Stomach (tissue), 19 donors: ENCODE measurements at places on chromosomes 5 and 9. TPM values are rescaled to one million over a fixed set of nuclear protein-coding genes. Genes with fewer than 3 reads are reported as not detected.

Gene FOXD1
- total RNA-seq, result not detected

Gene GRAMD2B
- 47.5 TPM for total RNA-seq

Gene KCNMB1
- total RNA-seq, result 8.8 TPM

Gene LCN12
- total RNA-seq, result 0.73 TPM

DNA sequence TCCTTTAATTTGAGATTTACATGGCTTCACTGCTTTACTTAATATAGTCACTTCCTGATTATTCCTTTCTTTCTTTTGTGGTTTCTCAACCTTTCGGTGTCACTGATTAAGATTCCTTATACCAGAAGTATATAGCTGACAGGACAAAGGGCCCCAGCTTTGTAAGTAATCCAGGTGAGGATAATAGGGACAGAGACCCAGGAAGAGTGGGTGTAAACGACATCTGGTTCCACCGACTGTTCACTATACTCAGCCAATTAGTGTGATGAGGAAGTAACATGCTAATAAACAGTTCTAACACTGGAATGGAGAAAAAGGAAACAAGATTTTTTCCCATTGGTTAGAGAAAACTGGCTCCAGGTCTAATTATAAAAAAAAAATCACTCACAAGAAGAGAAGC, 286.3 kb upstream of the EFNA5 start:
- no peaks in the 10 kb centered on the region for H3K4me1 ChIP-seq
- H3K4me3 ChIP-seq, result no peak overlapping the region
- H3K36me3 ChIP-seq, result no peaks in the 10 kb centered on the region
- no peak overlapping the region for H3K27ac ChIP-seq
- DNase-seq, result no peak

GRCh38 chr9:138021251-138022056, 143.9 kb downstream of the CACNA1B start:
- no peaks in the 10 kb centered on the region for H3K36me3 ChIP-seq
- H3K27me3 ChIP-seq, result peaks cover 34% of the 10 kb centered on the region
- no peak overlapping the region for H3K27ac ChIP-seq
- no peak for DNase-seq
- peaks cover 5% of the 10 kb centered on the region for H3K4me1 ChIP-seq

DNA sequence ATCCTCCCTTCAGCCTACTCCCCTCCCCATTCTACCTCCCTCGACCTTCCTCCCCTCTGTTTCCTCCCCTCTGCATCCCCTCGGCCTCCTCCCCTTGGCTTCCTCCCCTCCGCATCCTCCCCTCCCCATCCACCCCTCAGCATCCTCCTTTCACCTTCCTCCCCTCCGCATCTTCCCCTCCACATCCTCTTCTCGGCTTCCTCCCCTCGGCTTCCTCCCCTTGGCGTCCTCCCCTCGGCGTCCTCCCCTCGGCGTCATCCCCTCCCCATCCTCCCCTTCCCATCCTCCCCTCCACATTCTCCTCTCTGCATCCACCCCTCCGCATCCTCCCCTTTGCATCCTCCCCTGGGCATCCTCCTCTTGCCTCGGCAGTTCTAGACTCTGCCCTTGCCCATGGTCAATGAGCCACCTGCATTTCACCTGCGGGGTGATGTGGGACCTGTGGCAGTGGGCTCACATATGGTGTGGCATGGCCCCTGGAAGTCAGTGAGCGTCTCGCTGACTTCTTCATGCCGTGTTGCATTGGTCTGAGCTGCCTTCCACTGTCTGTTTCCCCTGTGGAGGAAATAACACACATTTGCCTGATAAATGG, 113.0 kb downstream of the WNK2 start:
- no peak for DNase-seq
- no peaks in the 10 kb centered on the region for H3K27me3 ChIP-seq
- no peak overlapping the region for H3K27ac ChIP-seq
- peaks cover 4% of the 10 kb centered on the region for H3K4me1 ChIP-seq
- no peaks in the 10 kb centered on the region for H3K36me3 ChIP-seq
- no peak overlapping the region for H3K4me3 ChIP-seq

GRCh38 chr5:172891716-172892421, 57.8 kb downstream of the ERGIC1 start:
- peak; percentile 78 for DNase-seq
- no peak overlapping the region for H3K4me3 ChIP-seq
- H3K27ac ChIP-seq, result peak overlapping the region; percentile 66
- H3K36me3 ChIP-seq, result peaks cover 26% of the 10 kb centered on the region

GRCh38 chr5:172713113-172713808, 57.7 kb downstream of the DUSP1 start:
- no peak overlapping the region for H3K27ac ChIP-seq
- H3K27me3 ChIP-seq, result peaks cover 6% of the 10 kb centered on the region
- peaks cover 26% of the 10 kb centered on the region for H3K4me1 ChIP-seq
- no peaks in the 10 kb centered on the region for H3K36me3 ChIP-seq
- DNase-seq, result peak; percentile 79

DNA sequence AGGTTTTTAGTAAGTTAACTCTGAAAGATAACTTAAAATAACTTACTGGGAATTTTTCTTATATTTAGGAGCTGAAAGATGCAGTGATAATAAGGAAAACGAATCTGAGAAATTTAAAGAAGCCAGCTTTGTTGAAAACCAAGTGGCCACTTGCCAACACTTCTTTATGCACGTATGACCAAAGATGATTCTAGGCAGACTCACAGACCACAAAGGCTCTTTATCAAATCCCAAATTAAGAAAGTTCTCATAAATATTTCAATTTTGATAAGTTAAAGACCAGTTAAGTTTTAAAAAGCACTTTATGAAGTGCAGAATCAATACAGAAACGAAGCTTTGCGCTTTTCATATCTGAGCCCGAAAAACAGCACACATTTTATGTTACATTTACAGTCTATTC, 1.5 kb downstream of the AFF4 start:
- no peak for DNase-seq
- no peaks in the 10 kb centered on the region for H3K36me3 ChIP-seq
- peak overlapping the region; percentile 76 for H3K4me3 ChIP-seq

- no peaks in the 10 kb centered on the region for H3K36me3 ChIP-seq
- H3K27me3 ChIP-seq, result no peaks in the 10 kb centered on the region
- H3K4me1 ChIP-seq, result peaks cover 80% of the 10 kb centered on the region
- H3K4me3 ChIP-seq, result no peak overlapping the region
- DNase-seq, result peak; percentile 58
- peak overlapping the region; percentile 86 for H3K27ac ChIP-seq
Measured at GRCh38 chr9:124286292-124286931, 28.7 kb downstream of the NEK6 start.

DNA sequence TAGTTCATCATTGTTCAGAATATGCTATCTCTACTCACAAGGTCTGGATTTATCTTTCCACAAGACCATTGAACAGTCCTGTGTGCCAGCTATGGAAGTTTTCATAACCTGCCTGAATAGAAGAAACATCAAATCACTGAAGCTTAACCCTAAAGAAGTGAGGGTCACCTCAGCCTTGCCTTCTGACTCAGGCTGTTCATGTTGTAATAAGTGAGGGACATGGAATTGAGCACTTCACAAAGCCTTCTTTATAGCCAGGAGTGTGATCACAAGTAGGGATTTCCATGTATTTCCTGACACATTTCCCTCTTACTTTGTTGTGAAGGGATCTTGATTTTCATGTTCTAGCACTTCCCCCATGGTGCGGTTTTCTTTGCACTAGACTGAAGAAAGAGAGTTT, 577.5 kb upstream of the WWC1 start:
- no peaks in the 10 kb centered on the region for H3K4me1 ChIP-seq
- no peak overlapping the region for H3K4me3 ChIP-seq
- no peaks in the 10 kb centered on the region for H3K36me3 ChIP-seq
- no peak overlapping the region for H3K27ac ChIP-seq
- no peaks in the 10 kb centered on the region for H3K27me3 ChIP-seq

DNA sequence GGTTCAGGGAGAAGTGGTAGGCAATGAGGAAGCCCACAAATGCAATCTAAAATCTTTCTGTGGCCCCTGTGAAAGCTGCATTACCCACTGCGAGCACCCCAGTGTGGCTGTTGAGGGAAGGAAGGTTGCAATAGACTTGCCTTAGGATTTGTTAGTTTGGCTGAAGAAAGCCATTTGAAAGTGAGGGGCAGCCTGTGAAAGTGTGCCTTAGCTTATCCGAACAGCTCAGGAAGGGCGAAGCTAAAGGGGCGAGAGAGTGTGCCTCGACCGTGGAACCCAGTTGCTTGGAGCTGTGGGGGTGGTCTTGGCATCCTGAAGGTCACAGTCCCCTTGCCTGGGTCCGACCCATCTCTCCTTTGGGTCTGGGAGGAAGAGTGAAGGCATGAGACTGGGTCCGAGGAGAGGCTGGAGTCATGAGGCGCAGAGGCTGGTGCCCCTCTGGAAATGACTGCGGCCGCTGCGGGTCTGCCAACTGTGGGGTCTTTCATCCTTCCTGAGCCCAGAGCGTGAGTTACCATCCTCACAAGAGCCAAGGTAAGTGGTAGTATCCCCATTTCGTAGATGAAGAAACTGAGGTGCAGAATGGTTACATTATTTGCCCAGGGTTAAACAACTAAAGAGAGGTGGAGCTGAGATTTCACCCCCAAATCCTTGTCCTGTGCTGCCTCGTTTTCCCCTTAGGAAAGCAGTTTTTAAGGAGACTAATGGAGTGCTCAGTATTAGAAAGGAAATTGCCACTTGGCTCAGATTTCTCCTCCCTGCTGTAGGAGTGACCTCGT, 24.4 kb downstream of the SLC25A25 start:
- no peak for DNase-seq
- H3K27ac ChIP-seq, result peak overlapping the region; percentile 96
- no peaks in the 10 kb centered on the region for H3K27me3 ChIP-seq

- DNase-seq, result no peak
- no peaks in the 10 kb centered on the region for H3K4me1 ChIP-seq
- H3K27ac ChIP-seq, result no peak overlapping the region
- no peaks in the 10 kb centered on the region for H3K36me3 ChIP-seq
Measured at GRCh38 chr9:110886832-110887231, 151.4 kb downstream of the LPAR1 start.

- H3K27me3 ChIP-seq, result no peaks in the 10 kb centered on the region
- DNase-seq, result peak; percentile 92
- H3K36me3 ChIP-seq, result peaks cover 10% of the 10 kb centered on the region
- no peak overlapping the region for H3K27ac ChIP-seq
- peaks cover 7% of the 10 kb centered on the region for H3K4me1 ChIP-seq
Measured at GRCh38 chr5:88729084-88729828, 153.7 kb downstream of the MEF2C start.

DNA sequence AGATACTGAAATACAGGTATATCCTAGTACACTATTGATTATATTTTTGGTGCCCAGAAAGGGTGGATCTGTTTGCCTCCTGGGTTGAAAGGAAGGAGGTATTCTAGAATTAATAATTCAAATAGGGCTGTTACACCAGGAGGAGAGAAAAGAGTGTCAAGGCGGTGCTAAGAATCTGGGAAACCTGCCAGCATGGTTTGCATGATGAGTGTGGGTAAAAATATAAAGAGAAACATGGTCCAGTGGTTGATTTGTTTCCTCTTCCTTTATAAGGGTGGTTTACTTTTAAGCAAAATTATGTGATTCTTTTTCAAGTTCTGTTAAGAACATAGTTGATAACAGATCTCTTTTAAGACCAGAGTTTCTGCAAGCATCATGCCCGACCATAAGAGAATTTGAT, 69.4 kb upstream of the NFIB start:
- no peak overlapping the region for H3K4me3 ChIP-seq
- H3K36me3 ChIP-seq, result no peaks in the 10 kb centered on the region
- no peaks in the 10 kb centered on the region for H3K27me3 ChIP-seq
- H3K27ac ChIP-seq, result no peak overlapping the region
- DNase-seq, result peak; percentile 62

DNA sequence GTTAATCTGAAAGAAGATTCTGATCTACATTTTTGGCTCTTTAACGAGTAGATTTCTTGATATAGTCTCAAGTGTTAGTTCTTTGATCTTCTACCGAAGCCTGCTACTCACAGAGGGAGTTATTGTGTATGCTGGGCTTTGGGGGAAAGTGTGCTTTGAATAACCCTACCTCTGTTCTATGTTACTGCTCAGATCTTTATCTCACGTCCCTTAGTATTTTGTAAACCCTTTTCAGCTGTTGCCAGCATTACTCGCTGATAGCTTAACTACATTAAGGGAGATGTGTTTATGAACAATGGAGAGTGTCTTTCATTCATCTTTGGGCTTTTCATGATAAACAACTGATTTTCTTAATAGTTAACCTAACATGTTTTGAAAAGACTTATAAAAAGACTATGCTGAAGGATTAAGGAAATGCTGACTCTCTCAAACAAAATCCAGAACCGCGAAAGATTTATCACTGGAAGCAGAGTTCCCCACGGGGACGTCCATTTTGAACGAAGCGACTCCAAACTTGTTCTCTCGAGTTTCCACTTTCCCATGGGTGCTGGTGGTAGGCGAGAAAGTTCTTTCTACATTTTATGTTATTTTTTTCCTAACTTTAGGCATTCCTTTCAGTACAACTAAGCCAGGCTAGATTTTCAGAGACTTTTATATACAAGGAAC, 27.9 kb upstream of the ALDH1A1 start:
- H3K4me3 ChIP-seq, result no peak overlapping the region
- H3K36me3 ChIP-seq, result no peaks in the 10 kb centered on the region
- no peak for DNase-seq
- peaks cover 31% of the 10 kb centered on the region for H3K4me1 ChIP-seq
- no peaks in the 10 kb centered on the region for H3K27me3 ChIP-seq
- no peak overlapping the region for H3K27ac ChIP-seq

- H3K36me3 ChIP-seq, result no peaks in the 10 kb centered on the region
- H3K27me3 ChIP-seq, result no peaks in the 10 kb centered on the region
- H3K4me3 ChIP-seq, result no peak overlapping the region
Measured at GRCh38 chr5:21680641-21681040, 1172.5 kb downstream of the CDH12 start.
